Stimulated activated CD8-positive, alpha-beta memory T cell treated with anti-CD3 and anti-CD28 coated beads, Interleukin-4, amount 100 ng/mL, for 1 hour (primary cell): ENCODE measurements at places on chromosomes 12 and 14.
A peak's percentile ranks its signal among the peaks of the same experiment; 100 is the strongest.

GRCh38 chr14:68104518-68104917 is 284.9 kb downstream of the RAD51B start:
- DNase-seq = no peak

- no peak for DNase-seq
Measured at GRCh38 chr14:37597538-37597913, 2.1 kb downstream of the TTC6 start.

DNA sequence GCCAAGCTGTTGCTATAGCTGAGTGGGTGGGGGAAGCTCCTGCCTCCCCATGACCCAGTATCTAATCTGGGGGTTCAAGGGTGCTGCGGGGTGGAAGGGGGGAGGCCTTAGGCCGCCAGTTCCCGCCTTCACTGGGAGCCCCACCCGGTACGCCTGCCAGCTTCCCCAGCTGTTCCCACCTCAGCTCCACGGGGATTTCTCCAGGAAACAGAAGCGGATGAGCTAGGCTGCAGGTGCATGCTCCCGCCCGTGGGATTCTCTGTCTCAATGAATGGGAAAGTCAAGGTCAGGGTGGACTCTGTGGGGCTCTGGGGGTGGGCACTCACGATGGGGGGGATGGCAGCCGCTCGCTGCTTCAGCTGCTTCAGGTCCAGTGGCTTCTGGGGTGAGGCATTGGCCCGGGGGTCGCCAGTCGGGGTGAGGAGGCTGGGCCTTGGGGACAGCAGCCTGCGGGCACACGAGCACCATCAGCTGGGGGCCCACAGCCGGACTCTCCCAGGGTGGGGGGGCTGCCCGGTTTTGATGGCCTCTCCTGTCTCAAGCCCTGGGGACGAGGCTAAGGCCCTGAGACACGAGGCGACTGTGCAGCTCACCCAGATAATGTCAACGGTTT is 68.6 kb downstream of the RFLNA start:
- DNase-seq = no peak

DNA sequence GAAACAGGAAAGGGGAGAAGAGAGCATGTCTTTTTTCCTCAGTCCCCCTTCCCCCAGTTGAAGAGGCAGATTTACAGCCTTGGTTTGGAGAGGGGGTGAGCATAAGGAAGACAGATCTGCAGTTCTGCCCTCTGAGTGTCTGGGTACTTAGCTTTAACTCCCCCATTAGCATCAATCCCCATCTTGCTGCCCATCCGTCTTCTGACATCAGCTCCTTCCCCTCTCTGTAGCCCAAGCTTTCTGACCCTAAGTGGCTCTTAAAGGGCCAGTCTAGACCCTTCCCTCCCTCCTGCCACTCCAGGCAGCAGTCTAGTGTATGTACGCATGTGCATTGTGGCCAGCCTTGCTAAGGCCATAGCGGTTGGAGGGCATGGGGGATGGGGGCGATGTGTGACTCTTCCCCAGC is 7.3 kb downstream of the GPR84 start:
- DNase-seq = no peak

DNA sequence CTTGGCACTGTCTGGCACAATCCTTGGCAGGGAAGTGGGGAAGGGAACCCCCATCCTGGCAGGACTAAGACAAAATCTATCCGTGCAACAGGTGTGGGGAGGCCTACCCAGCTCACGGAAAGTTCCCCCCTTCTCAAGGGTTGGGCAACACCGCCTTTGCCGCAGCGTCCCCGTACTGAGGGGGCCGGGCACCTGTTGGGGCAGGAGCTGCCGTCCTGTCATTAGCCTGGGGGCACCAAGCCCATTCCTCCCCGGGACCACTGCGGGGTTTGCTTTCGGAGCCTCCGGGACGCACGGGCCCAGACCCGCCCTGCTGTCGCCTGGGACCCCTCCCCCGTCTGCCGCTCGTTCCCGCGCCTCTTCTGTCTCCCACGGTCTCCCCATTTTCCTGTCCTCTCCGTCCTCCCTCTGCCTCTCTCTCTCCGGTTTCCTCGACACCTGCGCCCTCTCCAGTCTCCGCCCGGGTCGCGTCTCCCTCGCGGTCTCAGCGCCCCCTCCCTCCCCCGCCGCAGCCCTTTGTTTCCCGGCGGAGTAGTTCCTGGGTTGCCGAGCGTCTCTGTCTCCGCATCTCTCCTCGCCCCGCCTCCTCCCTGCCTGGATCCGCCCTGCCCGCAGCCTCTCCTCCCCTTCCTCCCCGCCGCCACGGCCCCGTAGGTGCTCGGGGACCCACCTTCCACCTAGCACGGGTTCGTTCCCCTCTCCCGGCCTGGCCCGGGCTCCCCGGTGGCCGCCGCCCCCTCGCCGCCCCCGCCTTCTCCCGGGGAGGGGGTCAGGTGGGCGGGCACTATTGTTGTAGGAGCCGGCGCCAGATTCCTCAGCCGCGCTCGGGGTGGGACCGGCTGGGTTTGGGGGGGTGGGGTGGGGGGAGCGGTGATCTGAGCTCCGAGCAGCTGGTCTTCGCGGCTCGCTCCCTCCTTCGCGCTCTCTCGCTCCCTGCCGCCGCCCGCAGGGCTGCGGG is at the start of gene CACNB3:
Gene CACNB3 (plus strand): TSS at position 624 of the 958 bp plus-strand sequence. CDS start 434 bp downstream, outside the sequence.
- DNase-seq = peak; percentile 57

DNA sequence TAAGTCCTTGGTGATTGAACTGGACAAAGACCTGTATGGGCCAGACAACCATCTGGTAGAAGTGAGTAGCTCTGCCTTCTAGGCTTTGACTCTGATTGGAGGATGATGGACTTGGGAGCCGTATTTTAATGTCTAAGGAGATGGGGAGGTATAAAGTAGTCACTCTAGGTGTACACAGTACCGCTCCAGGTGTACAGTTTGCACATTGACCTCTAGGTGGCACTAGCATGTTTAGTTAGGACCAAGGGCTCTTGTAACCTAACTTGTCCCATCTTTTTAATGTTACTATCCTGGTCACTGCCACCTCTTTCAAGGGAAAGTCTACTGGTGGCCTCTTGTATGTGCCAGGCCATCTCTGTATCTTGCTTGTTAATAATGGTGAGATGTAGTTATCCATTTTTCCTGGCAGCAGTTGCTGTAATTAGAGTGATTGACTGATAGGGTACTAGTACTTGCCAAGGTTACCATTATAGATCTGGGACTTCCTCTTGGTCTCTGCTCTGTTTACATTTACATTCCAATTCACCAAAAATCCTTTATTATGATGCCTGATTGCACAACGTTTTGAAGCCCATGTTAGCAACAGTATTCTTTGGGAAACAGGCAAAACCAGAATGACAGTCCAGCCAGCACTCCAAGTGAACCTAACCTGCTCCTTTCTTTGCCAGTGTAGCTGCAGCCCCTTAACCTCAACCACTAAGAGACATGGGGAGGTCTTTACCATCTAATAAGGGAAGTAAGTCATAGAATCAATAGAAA is 3.6 kb downstream of the SMARCD1 start:
- no peak for DNase-seq

- no peak for DNase-seq
Measured at GRCh38 chr12:67364228-67364627, 95.1 kb downstream of the CAND1 start.

DNA sequence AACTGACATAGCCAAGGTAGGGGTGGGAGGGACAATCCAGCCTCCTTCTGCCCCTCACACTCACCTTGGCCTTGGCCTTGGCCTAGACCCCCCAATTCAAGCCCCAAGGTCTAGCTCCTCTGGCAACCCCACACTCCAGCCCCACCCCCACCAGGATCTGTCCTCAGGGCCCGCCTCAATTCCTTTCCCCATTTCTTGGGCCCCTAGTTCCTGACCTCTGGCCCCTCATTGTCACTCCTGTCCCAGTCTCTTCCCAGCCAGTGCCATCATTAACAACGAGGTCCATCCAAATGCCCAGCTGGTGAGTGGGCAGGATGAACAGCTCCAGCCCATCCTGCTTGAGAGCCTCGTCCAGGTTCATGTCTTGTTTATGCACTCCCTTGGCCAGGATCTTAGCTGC is 6.8 kb upstream of the GDF11 start:
- DNase-seq = no peak

DNA sequence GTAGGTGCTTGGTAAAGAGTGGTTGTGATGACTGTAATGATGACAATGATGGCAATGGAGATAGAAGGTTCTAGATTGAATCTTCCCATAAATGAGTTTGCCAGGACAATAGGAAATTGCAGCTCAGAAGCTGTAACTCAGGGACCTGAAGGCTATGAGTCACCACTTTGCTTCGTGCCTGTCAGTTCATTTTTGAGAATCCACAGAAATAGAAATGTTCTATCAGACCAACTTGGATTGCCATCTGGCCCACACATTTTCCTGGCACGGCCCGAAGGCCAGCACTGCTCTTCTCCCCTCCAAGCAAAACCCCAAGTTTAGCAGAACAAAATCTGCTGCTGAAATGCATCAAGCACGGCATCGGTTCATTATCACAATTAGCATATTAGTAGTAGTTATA is 1127.0 kb downstream of the BCL11B start:
- no peak for DNase-seq

- DNase-seq = no peak
Measured at GRCh38 chr14:72516936-72517700, 376.8 kb downstream of the DPF3 start.

GRCh38 chr14:69483765-69484443 is 624 bp upstream of the PLEKHD1 start:
- DNase-seq = no peak

- no peak for DNase-seq
Measured at GRCh38 chr14:84410344-84410743, 1119.6 kb upstream of the FLRT2 start.

- peak; percentile 5 for DNase-seq
Measured at GRCh38 chr12:104201238-104202001, 14.2 kb upstream of the TXNRD1 start.

DNA sequence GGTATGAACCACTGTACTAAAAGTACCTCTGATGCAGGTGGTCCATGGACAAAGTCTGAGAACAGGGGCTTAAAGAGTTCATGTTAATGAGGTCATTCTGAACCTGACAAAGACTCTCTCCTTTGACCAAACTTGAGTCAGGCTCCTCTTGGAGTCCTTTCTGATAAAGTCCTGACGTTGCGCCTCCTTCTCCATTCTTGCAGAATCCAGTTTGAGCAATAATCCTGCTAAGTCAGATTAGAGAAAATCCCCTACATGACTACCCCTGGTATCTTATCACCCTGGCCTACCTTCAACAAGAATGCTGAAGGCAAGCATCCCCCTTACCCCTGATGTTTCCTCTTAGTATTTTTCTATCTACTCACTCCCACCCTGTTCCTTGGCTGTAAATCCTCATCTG is 46.0 kb upstream of the ISM2 start:
- no peak for DNase-seq

DNA sequence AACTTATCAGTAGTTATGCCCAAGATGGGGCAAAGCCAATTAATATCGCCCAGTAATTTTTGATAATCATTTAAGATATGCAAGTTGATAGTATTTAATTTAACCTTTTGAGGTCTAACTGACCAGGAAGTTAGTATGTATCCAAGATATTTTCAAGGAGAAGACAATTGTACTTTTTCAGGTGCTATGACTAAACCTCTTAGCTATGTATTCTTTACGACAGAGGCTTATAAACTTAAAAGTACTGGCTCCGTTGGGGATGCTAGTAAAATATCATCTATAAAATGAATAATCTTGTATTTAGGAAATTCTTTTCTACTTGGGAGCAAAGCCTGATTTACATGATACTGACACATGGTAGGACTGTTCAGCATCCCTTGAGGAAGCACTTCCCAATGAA is 40.3 kb downstream of the TMTC3 start:
- DNase-seq = no peak

DNA sequence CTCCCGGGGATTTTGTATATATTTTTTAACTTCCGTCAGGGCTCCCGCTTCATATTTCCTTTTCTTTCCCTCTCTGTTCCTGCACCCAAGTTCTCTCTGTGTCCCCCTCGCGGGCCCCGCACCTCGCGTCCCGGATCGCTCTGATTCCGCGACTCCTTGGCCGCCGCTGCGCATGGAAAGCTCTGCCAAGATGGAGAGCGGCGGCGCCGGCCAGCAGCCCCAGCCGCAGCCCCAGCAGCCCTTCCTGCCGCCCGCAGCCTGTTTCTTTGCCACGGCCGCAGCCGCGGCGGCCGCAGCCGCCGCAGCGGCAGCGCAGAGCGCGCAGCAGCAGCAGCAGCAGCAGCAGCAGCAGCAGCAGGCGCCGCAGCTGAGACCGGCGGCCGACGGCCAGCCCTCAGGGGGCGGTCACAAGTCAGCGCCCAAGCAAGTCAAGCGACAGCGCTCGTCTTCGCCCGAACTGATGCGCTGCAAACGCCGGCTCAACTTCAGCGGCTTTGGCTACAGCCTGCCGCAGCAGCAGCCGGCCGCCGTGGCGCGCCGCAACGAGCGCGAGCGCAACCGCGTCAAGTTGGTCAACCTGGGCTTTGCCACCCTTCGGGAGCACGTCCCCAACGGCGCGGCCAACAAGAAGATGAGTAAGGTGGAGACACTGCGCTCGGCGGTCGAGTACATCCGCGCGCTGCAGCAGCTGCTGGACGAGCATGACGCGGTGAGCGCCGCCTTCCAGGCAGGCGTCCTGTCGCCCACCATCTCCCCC is 777 bp downstream of the ASCL1 start:
- no peak for DNase-seq

GRCh38 chr14:103157969-103158368 is 34.7 kb downstream of the TNFAIP2 start:
- DNase-seq = no peak
